ENCODE measurements at places on chromosomes 16 and 17. TPM values are rescaled to one million over a fixed set of nuclear protein-coding genes. Genes with fewer than 3 reads are reported as not detected.

The CAMKK1 gene
- 3.4 TPM for total RNA-seq

The TNFRSF13B gene
- total RNA-seq, result not detected

The NTN1 gene
- 28.4 TPM for total RNA-seq

The HBA2 gene
- 37.2 TPM for total RNA-seq

The ADORA2B gene
- total RNA-seq, result 0.57 TPM
